ENCODE measurements at places on chromosomes 6 and 20.

- DNase-seq = no peak
Measured at GRCh38 chr6:149170564-149171452, 146.7 kb upstream of the TAB2 start.

DNA sequence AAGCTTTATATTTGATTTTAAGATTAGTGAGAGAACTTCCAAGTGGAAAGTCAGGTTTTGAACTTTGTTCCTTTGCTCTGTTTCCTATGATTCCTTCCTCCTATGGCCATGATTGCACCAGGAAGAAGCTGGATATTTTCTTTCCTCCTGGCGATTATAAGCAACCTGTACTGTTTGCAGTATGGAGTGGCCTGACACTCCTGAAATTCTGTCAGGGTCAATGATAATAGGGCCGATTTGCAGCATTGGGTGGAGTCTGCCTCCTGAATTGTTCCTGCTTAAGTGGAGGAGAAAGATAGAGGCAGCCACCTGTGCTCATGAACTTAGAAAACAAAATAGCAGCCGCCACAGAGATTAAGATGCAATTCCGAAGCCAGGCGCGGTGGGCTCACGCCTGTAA is 9.8 kb upstream of the FAM217A start:
- DNase-seq = no peak

DNA sequence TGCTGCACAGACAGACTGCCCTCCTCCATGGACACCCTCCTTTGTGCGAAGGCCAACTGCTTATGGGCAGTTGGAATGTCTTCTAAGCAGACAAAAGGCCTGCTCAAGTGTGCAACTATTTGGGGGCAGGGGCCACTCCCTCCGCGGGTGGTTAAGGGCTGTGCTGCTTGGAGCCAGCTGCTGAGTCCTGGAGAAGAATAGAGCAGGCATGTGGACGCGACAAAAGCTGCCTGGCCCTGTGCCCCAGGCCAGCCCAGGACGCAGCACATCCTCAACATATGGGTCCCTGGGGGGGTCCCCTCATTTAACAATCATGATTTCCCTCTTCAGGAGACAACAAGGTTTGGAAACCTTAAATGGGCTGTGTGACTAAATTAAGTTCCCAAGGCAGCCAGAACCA is 45.5 kb upstream of the ENTPD6 start:
- DNase-seq = no peak

DNA sequence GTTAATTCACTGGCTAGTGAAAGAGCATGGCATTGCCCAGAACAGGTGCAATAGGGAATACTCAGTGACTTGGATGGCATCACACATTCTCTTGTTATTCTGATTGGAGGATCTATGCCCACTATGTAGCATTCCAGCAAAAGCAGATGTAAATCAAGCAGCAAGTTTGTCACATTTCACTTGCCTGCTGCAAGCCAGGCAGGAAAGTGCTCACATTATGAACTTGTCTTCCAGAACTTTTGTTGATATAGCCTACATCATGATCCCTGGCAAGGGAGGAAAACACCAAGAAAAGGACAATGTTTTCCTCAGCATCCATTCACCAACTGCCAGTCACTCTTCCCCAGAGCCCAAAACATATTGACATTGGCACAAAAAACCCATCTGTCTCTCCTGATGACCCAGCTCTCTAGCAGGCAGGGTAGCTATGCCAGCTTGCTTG is 77.8 kb downstream of the ARHGAP18 start:
- DNase-seq = no peak

- no peak for DNase-seq
Measured at GRCh38 chr20:38355161-38356012, 9.1 kb downstream of the LBP start.

DNA sequence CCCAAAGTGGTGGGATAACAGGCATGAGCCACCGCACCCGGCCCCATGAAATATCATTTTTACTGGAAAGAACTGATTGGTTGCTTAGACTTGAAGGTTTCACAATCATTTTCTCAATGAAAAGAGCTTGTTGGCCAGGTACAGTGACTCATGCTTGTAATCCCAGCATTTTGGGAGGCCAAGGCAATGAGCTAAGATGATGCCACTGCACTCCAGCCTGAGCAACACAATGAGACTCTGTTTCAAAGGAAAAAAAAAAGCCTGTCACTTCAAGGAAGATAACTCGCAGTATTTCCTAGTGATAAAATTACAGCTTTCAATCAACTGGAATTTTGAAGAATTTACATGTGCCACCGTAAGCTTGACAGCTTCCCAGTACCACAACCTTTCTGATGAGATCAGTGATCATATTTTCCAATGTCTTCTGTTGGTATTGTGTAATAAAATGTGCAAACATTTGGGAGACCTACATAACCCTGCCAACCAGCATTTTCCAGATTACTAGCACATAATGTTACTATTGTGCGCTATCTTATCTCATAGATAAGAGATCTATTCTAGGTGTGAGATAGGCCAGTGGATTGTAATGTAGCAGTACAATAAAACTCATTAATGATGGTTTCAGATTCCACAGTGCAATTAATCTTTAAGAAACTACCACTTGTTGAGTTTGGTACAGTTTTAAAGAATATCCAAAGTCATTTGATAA is 7.2 kb downstream of the PNLDC1 start:
- DNase-seq = no peak

DNA sequence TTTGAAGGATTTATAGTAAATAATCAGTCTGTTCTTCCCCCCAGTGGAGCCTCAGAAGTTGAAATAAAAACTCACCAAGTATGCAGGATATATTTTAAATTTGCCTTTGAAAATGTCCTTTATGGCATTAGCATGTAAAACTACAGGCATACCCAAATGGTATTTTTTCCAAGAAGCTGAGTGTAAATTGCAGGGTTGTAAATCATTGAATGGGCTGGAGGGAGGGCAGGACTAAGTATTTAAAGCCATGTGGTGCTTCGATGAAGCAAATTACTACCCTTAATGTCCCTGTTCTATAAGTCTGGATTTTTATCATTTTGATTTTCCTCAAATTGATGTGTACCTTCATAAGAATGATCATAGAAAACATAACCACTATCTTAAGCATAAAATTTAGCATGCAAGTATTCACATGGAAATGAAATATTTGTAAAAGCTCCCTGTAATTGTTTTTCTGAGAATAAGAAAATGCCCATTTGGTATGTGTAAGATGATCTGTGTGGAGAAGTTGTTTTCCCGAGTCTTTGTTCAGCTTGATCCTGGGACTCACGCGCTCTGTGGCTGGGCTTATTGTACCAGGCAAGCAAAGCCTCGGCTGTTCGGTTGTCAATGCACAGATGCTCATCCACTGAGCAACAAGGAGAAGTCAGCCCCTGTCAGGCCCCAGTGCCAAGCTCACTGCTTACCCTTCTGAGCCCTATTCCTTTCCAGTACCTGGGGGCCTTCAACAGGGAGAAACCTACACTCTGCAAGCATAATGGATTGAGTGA is 66.7 kb downstream of the CD164 start:
- DNase-seq = no peak

DNA sequence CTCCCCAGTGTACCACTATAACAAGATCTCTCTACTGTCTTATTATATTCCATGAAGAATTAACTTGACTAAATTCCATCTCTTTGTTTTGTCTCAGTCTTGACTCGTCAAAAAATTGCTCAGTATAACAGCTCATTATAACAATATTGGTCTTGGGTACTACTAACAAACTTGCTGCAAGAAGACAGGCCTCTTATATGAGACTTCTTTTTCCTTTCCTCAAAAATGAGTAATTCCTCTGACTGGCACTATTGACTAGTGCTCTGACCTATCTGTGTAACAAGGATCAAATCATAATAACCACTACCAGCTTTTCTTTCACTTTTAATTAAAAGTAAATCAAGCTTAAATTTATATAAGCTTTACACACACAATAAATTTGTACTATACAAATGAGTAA is 91.3 kb upstream of the THEMIS start:
- DNase-seq = no peak
